Left renal pelvis (tissue), 4 donors: ENCODE measurements at places on chromosomes 16 and 17.

DNA sequence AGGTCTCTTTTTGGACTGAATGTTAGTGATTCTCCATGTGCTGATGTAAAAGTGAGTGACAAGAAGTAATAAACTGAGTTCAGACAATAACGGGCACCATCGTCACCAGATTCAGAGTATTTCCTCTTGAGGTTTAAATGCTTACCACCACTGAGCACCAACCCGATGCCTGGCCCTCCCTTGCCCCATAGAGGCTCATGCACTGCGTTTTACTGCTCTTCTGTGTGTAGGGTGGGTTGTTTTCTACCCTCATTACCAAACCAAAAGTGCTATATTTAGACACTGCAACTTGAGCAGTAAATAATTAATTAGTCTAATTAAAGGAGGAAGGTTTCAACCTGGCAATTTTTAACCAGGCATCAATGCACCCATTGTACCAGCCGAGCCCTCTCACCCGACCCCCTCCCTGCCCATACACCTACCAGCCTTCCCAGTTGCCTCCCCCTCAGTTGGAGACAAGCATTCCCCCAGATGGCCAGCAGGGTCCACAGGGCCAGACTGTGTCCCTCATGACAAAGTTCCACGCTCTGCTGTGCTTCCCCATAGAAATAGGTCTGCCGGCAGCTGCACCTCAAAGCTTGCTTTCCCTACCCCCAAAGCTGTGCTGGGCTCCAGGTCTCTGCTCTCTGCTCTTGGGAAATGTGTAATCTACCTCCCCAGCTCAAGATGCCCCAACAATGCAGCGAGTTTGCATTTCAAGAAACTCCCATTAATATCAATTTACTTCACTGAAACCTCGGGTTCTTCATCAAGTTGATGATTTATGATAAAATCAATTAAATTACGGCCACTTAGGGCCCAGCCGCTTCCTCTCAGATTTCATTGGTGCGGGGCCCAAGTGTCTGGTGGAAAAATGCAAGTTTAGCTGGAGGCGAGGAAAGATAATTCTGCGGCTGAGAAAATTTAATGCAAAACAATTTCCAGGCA lies 16.0 kb downstream of the HOXB4 start:
- no peak for DNase-seq

- DNase-seq: peak; percentile 80
These were observed at the start of the genes TIGD7 and ZNF75A for GRCh38 chr16:3305109-3306068. TIGD7 (minus strand) TSS chr16:3305430; CDS start chr16:3300614, 4,816 bp downstream. ZNF75A (plus strand) TSS chr16:3305497; CDS start chr16:3308429, 2,932 bp downstream.

DNA sequence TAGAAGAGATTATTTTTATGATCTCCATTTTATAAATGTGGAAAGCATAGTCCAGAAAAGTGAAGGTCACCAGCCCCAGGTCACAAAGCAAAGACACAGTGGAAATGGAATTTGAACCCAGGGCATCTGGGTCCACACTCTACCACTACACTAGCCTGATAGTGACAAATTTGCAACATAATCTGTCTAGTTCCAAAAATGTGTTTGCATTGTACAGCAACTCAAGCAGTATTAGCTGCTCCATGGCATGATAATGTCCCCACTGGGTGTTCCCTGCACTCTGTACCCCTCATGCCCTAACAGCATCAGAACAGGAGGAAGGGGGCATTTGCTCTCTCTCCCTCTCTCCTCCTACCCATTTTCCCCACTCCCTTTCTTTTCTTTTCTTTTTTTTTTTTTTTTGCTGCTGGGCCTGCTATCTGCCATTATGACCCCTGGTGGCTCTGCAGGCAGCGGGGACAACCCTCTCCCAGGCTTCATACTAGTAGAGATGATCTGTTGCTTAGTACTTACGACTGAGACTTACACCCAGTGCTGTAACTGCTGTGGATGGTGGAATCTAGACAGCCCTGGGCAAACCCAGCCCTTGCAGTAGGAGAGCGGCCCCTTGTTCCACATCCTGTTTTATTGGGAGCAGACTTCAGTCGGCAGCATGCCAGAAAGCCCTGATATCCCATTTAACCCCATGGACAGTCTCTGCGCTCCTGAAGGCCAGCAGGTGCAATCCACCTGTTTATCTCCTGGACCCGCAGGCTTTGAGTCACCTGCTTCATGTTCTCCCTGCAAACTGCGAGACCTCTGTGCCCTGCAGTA lies 306.3 kb downstream of the SOX9 start:
- no peak for DNase-seq

DNA sequence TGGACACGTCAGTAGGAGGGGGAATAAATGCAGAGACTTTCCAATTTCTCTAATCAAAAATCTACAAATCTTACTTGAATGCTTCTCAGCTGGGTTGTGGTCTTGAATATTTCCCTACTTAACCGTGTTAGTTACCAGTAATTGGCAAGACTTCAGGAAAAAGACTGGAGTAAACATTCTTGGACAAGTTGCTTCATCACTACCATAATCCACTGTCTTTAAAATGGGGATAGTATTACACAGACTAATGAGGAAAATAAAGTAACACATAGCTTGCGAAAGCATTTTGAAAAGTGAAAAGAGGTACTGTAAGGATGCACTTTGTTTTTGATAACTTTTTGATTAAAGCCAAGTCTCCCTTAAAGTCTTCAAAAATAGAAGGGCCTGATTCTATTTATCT lies 18.4 kb downstream of the MYH1 start:
- no peak for DNase-seq

GRCh38 chr16:86231321-86231995 lies 278.9 kb upstream of the FOXF1 start:
- no peak for DNase-seq

DNA sequence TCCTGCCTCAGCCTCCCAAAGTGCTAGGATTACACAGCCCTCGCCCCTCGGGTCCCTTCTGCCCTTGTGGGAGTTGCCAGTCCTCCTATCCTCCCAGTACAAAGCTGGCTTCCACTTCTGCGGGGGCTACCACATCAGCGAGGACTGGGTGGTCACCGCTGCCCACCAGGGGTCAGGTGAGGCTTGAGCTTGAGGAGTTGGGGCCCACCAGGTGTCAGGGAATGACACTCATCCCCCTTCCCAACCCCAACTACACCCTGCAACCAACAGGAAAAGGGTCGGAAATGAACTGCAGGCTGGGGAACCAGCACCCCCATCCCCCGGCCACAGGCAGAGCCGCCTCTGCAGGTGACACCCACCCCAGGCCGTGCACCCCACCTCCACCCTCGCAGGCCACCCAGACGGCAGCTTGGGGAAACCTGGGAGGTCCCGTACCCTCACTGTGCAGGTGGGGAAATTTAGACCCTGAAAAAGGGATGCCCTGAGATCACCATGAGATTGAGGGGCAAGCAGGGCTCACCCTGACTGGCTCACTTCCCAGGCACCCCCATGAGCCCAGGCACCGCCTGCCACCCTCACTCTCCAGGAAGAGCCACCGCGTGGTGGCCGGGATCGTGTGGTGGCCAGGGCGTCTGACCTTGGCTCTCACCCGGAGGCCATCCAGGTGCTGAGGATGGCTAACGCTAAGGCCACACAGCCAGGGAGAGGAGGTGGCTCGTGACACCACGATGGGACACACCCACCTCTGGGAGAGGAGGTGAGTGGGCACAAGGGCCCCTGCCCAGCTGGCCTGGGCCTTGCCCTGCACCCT lies 8.0 kb downstream of the CTRB1 start:
- DNase-seq: no peak

- DNase-seq: no peak
These were observed 32.7 kb downstream of the RBBP6 start for GRCh38 chr16:24572069-24572468.

GRCh38 chr16:20510323-20510722 lies 59.0 kb downstream of the ACSM2A start:
- DNase-seq: no peak

DNA sequence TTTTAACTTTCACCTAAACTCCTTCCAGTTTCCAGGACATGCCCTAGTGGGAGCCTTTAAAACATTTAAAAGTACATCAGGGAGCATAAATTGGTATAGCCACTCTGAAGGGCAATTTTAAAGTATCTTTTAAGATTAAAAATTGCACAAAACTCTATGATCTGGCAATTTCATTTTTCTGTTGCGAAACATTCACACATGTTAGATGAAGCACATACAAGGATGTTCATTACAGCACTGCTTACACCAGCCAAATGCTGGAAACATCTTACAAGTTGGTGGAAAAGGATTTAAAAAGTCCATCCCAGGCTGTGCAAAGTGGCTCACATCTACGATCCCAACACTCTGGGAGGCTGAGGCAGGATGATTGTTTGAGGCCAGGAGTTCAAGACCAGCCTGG lies 26.4 kb upstream of the LONP2 start:
- DNase-seq: no peak
